RCC 7860 (cell line): ENCODE measurements at places on chromosomes 5 and 9.
A peak's percentile ranks its signal among the peaks of the same experiment; 100 is the strongest.

DNA sequence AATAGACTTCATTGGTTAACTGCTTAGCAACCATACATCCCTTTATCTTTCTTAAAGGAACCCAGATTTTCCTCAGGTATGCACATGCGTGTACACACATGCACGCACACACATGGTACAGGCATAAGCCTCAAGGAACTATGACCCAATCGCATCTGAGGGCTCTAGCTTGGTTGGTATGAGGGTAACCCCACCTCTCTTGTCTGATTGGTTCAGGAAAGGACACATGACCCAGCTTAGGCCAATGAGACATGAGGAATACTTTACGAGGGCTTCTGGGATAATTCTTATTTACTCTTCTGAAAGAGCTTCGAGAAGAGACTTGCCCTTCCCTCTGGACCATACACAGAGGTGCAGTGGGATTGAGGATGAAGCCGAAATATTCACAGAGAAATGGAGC is 141.9 kb downstream of the FRMD3 start:
- no peak for DNase-seq

DNA sequence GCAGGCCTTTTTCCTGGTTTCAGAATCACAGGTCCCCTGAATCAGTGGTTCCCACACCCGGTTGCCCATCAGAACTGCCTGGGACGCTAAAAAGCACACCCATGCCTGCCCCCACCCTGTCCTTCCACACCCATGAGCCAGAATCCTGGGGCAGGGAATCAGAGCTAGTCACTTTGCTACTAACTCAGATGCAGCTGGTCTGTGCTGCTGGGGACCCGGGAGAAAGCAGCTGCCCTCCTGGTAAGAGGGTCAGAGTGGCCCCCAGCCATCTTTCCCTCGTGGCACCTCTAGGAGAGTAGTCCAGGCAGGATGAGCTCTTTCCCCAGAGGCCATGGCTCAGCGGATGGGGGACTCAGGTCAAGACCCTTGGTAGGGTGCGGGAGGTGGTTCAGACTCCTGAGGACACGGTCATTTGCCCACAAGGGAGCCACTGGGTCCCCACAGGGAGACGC is 11.3 kb upstream of the NUP214 start:
- DNase-seq, result no peak

DNA sequence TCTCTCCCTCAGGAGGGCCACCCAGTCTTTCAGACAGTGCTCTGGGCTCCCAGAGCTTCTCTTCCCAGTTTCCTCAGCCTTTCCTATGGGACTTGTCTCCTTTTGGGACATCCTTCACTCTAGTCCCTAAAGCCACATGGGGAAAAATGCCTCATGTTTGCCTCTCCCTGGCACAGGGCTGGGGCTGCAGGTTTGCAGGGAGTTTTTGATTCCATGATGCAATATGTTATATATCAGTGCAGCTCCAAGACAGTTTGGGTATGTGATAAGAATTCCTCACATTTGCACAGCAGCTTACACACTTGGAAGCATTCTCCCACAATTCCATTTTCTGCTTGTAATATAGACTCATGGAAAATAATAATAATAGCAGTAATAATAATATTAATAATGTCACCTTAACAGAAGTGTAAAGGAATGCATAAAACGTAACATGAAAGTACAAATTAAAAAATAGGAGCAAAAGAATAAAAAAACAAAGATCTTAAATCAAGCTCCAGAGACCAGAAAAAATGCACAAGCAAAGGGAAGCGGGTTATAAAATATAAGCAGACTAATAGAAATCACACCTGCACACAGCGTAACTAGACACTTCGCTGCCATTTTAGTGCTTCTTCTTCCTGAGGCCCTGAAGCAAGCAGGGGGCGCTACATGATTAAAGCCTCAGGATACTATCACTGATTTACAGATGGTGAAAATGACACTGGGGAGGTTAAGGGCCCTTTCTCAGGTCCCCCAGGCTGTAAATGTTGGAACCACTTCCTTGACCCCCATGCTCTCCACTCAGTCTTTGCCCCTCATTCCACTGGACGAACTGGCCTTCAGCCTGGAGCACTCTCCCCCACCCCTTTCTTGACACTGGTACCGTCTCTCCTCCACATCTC is 70.0 kb upstream of the IL17B start:
- peak; percentile 21 for DNase-seq

- no peak for DNase-seq
Measured at GRCh38 chr9:77677957-77678535, 29.9 kb upstream of the GNA14 start.

- DNase-seq, result no peak
Measured at GRCh38 chr5:491119-491855, 33.0 kb downstream of the SLC9A3 start.

DNA sequence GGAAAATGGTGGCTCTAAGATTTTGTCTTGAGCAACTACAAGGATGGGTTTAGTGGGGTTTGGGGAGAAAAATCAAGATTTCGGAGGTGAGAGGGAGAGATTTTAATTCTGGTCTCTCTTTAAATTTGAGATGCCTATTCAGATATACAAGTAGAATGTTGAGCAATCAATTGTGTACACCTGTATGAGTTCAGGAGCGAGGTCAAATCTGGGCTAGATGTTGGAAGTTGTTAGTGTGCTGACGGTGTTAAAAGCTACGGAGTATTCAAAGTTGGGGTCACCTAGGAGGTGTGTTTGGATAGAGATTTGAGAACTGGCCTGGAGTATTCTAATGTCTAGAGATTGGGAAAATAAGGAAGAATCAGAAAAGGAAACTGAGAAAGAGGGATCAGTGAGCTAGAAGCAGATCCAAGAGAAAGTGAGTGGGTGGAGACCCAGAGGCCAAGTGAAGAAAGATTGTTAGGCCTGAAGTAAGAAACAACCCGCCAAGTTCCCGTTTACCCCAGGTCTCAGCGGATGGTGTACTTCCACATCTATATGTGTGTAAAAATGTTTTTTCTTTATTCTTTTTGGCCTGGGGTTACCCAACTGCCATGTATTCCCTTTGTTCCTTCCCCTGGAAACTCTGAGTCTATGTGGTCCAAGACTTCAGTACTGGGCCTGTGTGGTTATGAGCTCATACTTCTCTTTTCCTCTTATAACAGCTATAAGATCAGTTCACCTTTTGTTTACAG is 11.9 kb upstream of the ARHGAP26 start:
- DNase-seq, result no peak

DNA sequence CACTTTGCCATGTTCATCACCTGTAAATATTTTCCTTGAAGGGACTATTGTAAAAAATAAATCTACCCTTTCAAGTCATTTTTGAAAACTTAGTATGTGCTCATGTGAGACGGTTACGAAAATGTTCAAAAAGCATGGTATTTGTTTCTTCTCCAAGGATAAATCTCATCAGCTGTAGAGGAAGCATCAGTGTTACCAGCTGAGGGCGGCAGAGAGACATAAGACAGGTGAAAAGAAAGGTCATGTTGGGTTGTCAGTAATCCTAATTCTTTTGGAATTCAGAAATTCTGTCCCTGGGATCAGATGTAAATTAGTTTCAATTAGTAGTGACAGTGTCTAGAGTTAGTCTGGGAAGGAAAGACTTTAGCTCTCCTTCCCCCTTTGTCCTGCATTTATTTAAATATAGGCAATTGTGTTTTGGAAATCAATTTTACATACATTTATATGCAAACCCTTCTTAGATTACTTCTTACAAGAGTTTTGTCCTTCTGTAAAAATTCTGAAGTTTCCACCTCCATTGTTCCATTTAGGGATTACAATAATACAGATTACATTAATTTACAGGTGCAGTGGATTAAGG is 791.9 kb upstream of the CDH6 start:
- peak; percentile 56 for DNase-seq

GRCh38 chr5:116626272-116626723 is 51.7 kb upstream of the SEMA6A start:
- no peak for DNase-seq

DNA sequence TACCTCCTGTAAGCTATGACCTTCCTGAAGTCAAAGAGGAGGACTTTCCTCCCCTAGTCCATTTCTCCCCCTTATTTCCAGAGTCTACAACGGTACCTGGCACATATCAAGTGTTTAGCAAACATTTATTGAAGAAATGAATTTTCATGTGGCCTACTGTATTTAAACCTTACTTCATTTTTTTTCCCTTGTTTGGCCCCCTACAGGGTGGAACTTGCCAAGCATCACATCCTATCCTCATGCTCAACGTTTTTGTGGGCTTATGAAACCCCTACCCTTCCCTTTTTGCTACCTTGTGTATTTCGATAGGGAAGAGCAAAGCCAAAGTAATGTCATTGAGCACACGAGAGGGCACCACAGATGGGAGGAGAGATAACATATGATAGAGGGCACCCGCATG is 1857.8 kb upstream of the WWC1 start:
- no peak for DNase-seq

DNA sequence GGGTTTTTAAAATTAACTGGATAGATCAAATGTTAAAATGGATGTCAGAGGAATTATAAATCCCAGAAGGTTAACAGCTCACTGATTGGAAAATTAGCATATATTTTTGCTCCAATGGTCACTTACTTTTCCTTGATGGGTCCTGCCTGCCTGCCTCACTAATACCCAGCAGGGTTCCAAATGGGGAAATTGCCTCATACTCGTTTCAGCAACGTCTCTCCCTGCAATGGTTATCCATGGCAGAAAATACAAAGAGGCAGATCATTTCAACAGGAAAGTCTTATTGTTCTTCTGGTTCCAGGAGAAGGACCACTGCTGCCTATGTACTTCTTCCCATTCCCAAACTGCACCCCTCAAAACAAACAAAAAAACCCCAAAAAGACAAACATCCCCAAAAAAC is 71.3 kb downstream of the ERP44 start:
- DNase-seq, result no peak

GRCh38 chr5:174358276-174358675 is 312.8 kb downstream of the NSG2 start:
- DNase-seq, result no peak

GRCh38 chr9:82797534-82797933 is 265.4 kb downstream of the RASEF start:
- DNase-seq, result no peak

- DNase-seq, result no peak
Measured at GRCh38 chr5:126100767-126101166, 322.4 kb upstream of the GRAMD2B start.

DNA sequence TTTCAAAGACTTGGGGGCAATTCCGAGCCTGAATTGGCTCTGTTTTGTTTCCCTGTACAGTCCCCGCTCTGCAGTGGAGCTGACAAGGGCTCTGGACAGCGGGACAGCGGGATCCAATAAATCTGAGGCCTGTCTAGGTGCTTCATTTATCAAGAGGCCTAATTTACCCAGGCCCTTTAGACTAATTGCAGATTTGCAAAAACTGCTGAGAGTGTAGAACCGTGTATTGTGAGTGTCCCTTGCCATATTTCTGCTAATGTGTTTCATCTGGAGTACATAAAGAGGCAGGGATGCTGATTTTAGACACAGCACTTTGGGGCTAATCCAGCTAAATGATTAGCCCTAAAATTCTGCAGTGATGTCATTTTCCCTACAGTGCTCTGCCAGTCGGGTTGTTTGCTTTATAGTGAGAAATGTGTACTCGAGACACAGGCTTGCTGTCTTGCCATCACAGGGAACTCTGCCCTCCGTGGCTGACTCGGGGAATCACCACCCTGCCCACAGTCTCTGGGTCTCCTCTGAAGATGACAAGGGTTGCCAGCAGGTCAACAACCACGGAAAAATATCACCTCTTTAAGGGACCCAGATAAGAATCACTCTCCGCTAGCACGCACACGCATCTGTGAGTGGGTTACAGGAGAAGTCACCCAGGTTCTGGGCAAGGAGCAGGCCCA is 592.0 kb downstream of the BNC2 start:
- DNase-seq, result no peak

- no peak for DNase-seq
Measured at GRCh38 chr9:111955048-111955447, 58.4 kb downstream of the UGCG start.

DNA sequence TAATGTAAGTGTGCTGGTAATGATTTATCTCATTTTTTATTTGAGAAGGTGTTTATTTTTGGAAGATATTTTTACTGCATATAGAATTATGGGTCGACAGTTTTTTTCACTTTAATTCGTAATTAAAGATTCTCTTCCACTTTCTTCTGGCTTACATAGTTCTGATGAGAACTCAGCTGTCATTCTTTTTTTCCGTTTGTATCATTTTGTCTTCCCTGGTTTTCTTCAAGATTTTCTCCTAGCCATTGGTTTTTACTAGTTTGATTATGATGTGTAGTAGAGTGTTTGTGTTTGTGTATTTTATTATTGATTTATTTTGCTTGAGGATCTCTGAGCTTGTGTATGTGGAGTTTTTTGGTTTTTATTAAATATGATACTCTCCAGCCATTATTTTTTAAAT is 21.7 kb downstream of the SLF1 start:
- no peak for DNase-seq

- no peak for DNase-seq
Measured at GRCh38 chr5:146528236-146528635, 12.2 kb upstream of the GPR151 start.

GRCh38 chr9:4084435-4084818 is 215.4 kb downstream of the GLIS3 start:
- no peak for DNase-seq

- DNase-seq, result no peak
Measured at GRCh38 chr5:57665146-57665936, 182.7 kb upstream of the ACTBL2 start.

- DNase-seq, result no peak
Measured at GRCh38 chr5:110956913-110957813, 114.3 kb upstream of the TSLP start.

DNA sequence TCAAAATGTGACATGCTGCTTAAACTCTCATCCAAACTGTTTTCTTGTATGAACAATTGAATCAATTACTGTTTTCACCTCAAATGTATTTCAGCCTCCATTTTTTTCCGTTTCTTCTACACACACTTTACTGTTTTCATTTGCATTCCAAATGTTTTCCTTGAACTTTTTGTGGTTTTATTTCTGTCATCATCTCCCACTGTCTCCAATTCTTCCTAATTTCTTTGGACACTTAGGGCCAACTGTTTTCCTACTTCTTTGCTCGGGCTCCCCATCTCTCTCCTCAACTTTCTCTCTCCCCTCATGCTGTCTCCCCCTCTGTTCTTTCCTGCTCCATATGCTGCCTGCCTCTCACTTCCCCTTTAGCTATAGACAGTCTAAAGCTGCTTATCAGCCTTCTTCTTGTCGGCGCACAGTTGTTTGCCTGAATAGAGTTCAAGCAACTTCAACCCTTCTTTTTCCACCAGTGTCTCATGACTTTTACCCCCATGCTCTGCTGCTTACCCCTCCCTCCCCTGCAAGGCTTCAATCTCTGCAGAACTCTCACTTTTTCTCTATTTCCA is 443.4 kb downstream of the DTWD2 start:
- no peak for DNase-seq

GRCh38 chr5:103224118-103224893 is 34.3 kb upstream of the MACIR start:
- peak; percentile 41 for DNase-seq

- no peak for DNase-seq
Measured at GRCh38 chr5:137728048-137728447, 7.8 kb downstream of the KLHL3 start.

DNA sequence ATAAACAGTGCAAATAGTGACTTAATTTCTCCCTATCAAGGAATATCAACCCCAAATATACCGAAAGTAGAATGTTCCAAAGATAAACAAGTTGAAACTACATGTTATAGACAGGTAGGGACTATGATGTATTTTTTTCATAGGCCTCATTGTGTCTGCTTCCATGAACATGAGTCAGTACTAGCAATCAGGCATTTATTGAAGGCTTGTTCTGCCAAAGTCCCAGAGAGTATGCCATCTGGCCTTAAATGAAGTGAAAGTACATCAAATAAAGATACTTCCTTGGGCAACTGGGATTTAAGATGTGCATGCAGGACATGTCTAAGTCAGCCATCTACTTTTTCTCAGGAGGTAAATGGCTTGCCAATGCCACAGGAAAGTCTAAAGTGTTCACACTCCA is 6.5 kb downstream of the GHR start:
- no peak for DNase-seq

- DNase-seq, result no peak
Measured at GRCh38 chr9:107226421-107226820, 56.7 kb upstream of the RAD23B start.
